BJ (cell line): ENCODE measurements at places on chromosomes 12 and 14.

- DNase-seq = no peak
Measured at GRCh38 chr14:81427348-81428058, 27.4 kb upstream of the STON2 start.

DNA sequence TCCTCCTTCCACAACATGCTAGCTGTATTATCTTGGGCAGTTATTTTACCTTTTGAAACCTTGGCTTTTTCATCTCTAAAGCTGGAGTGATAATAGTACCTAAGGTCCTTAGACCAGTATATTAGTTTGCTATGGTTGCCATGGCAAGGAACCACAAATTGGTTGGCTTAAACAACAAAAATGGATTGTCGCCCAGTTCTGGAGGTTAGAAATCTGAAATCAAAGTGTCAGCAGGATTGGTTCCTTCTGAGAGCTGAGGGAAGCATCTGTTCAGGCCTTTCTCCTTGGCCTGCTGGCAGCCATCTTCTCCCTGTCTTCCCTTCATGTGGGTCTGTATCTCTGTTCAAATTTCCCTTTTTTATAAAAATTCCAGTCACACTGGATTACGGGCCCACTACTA is 55.5 kb upstream of the SLC35F4 start:
- DNase-seq = no peak

DNA sequence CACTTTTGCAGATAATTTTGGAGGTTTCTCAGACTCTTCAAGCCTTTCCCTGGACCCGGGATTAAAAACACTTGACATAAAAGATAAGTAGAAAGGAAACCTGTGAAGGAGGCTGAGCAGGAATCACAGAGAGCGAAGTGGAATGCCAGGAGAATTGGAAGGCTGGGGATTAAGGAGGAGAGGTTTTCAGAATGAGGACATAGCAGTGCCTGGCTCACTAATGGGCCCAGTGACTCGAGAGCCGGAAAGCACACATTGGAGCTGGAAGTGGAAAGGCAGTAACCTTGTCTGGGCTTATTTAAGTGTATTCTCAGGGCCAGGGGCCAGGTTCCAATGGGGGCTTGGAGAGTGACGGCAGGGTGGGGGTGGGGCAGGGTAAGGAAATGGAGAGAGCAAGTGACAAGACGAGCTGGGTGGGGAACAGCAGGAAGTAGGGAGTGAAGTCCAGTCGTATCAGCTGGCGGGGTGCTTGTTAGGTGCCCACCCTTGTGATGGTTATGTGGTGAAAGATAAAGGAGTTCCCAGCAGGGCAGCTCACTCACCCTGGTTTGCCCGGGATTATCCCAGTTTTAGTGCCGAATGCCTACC is 13.1 kb downstream of the EVL start:
- no peak for DNase-seq

- DNase-seq = no peak
Measured at GRCh38 chr14:39015360-39015961, 87.6 kb downstream of the SEC23A start.

GRCh38 chr12:94718114-94718513 is 67.8 kb upstream of the TMCC3 start:
- no peak for DNase-seq

DNA sequence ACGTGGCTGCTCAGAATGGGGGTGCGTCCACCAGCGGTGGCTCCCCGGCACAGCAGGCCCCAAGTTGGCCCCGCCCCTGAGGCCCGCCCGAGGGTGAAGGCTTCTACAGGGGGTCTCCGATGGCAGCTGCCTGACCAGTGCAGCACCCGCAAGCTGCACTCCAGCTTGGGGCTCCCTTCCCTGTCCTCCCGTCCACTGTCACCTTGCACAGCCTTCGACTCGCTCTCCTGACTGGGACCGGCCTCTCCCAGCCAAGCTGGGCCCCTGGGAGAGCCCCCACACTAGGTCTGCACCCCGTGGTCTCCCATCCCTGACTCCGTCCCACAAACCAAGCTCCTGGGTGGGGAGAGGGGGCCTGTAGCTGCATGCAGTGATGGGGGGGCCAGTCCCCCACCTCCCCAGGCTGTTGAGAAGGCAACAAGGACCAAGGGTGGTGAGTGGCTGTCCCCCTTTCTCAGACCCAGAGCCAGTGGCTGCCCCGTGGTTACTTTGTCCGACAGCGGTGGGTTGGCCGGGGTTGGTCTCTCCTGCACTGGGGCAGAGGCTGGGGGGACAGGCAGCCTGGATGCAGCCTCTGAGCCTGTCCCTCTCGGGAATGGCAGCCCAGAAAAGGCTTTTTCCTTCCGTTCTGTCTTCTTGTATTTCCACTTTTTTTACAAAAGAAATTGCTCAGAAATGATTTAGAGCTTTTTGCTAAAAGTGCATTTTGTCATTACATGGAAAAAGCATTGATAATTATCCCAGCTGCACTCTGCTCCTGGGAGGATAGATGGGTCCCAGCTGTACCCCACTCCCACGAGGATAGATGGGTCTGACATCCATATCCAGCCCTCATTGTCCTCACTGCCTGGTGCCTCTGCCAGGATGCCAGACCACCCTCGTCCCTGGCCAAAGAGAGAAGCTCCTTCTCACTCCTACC is 217.0 kb downstream of the KIF26A start:
- no peak for DNase-seq

DNA sequence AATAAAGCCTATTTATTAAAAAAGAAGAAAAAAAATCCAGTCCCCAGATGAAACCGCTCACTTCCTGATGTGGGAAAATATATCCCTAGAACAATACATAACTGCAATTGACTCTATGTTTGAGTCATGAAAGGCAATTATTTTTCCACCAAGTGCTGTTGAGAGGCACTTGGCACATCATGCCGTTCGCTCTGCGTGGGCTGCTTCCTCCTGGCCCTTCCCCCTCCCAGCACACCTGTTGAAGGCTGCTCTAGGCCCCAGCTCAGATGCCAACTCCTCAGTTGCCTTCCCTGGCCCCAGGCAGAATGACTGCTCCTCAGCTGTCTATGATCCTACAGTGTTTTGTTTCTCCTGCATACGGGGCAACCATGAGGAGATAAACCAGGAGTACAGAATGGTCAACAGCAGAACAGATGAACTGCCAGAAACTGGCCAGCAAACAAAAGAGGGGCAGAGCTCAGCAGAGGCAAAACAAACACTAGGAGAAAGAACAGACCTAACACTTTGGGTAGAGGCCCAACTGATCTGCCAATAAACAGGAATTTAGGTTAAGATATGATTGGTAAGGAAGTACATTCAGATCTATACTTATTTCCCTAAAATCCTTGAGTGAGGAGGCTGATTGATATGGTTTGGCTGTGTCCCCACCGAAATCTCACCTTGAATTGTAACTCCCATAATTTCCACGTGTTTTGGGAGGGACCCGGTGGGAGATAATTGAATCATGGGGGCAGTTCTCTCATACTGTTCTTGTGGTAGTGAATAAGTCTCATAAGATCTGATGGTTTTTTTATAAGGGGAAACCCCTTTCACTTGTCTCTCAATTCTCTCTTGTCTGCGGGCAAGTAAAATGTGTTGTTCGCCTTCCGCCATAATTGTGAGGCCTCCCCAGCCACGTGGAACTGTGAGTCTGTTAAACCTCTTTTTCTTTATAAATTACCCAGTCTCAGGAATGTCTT is 58.6 kb downstream of the SLC38A1 start:
- no peak for DNase-seq

- no peak for DNase-seq
Measured at GRCh38 chr14:51783765-51784164, 76.6 kb upstream of the GNG2 start.

GRCh38 chr12:50218386-50218785 is 51.2 kb upstream of the CERS5 start:
- DNase-seq = no peak

GRCh38 chr14:52365071-52365470 is 51.0 kb downstream of the PTGER2 start:
- no peak for DNase-seq

DNA sequence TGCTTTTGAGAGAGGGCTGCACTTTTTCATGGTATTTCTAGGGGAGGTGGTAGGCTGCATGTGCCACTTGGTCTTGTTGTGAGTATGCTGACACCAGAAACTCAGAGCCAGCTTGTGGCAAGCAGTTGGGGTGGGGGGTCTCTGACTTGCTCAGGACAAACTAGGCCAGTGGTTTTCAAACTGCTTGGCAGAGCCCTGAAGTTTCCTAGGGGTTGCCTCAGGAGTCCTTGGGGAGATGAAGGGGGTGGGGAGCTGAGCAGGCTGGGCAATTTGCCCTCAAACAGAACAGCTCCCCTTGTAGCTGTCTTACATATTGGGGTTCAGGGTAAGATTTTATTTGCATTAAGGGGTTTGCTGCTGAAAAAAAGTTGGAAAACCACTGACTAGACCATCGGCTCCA is 3.9 kb downstream of the BCL2L2 start:
- DNase-seq = no peak

DNA sequence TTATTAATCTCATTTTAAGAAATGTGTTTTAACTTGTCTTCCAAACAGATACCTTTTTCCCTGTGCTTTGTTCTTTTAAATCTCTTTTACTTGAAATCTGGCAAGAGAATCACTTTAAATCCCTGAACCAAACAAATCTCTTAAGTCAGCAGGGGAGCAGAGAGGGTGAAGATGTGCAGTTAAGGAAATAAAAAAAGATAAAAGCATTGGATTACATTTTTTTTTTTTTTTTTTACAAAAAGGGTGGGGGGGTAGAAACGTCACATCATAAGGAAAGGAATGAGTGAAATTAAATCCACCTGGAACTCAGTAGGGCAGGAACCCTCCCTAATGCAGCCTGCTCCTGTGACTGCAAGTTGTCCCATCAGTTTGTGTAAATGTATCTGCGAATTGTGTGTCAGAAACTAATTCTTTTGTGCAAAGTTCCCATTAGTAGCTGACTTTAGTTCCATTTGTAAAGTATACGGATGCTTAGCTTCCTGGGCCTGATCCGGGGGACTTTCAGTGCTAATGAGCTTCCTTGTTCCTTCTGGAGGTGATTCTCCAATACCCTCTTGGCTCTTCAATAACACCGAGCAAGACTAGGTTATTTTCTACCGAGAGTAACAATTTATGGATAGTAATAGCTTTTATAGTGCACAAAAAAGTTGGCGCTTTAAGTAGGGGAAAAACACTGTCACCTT is 1.5 kb downstream of the TTC6 start:
- DNase-seq = no peak

DNA sequence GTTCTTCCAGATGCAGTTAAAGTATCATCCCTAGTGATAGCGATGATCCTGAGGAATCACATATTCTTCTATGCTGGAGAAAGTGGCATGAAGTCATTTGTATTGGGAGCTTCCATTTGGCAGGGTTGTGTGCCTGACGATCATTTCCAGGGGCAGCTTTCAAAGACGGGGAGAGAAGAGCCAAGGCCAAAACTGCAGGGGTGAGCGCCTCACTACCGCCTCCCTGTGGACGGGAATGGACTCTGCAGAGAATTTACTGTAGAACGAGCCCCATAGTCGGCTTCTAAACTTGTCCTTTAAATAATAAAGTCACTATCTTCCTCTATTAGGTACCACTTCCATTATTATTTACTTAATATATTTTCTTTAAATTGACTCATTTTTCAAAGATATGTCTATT is 555.9 kb upstream of the TMEM132C start:
- no peak for DNase-seq

- DNase-seq = no peak
Measured at GRCh38 chr14:76829650-76830421, 3.6 kb downstream of the LRRC74A start.

- no peak for DNase-seq
Measured at GRCh38 chr14:54535646-54536045, 25.9 kb downstream of the CGRRF1 start.
